ENCODE measurements at places on chromosomes 2 and 18.

DNA sequence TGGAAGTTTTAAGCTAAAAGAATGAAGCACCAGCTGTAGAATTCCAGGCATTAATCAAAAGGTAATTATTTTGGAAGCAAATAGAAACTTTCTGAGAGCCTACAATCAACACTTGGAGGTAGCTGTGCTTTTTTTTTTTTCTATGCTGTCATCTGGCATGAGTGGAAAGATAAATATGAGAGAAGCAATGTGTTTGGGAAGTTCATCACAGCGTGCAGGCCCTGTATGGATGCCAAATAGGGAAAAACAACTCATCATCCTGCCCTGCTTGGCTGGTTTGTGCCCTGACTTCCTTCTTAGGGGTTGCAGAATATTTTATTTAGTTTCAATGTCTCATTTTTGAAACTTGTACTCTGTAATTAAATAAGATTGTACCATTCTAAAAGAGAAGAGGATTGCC is 437.4 kb downstream of the PIK3C3 start:
- no peak for DNase-seq

GRCh38 chr18:8942021-8942908 is 160.2 kb upstream of the NDUFV2 start:
- peak; percentile 38 for DNase-seq

GRCh38 chr2:28004086-28004485 is 113.6 kb downstream of the BABAM2 start:
- DNase-seq = peak; percentile 93

GRCh38 chr2:185012643-185013042 is 414.3 kb downstream of the ZNF804A start:
- peak; percentile 10 for DNase-seq

DNA sequence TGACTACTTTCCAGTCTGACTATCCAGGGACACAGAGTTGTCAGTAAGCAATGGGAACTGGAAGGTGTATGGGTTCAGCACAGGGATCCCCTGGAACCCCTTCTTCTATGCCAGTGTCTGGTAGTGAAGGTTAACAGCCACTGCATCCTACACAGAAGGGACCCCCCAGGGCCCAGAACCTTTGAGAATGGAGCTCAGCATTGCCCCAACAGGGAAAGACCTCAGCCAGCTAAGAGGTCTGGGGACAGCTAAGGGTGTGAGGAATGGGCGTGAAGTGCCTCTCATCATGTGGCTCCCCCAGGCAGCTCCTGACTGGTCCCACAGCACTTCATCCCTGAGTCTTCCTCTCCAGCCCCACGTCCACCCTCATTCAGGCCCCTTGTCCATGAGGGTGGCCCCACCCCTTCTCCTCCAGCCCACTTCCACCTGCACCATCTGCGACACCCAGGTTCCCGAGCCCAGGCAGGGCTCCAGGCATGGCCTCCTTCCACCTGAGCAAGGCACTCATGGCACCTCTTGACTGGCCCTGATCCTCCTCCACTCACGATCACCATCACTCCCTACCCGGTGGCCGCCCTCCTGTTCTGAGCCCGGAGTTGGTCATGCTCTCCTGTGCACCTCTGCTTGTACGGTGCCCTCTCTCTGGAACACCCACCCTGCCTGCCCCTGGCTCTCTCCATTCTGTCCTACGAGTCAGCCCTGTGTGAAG is 77.1 kb downstream of the SFXN5 start:
- DNase-seq = no peak

DNA sequence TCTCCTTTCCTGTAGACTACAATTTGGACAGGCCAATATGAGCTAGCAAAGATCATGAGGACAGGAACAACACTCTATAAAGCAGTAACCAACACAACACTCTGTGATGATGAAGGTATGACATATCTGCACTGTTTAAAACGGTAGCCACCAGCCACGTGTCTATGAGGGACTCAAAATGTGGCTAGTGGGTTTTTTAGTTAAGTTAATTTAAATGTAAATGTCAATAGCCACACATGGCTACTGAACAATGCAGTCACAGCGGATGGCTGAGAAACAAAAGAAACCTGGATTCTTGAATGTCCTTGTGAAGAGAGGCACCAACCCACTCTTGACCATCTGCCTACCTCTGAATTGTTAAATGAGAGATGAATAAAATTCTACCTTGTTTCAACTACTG is 33.9 kb downstream of the FANCL start:
- DNase-seq = no peak

DNA sequence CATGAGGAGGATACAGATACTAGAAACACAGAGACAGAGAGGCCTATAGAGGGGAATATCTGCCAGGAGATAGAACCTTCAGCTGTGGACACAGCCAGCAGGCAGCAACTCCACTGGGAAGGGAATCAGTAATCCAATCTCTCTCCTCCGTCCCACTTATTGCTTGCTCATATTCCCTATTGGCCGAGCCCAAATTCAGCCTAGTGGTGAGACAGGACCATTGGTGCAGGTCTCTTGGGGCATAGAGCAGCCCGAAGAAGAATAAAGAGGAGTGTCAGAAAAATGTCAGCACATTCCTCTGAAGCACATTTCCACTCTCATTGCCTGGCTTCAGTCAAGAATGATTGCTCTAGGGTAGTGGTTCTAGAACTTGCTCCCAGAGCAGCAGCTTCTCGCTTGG is 1091.5 kb upstream of the GYPC start:
- no peak for DNase-seq
